ENCODE measurements at places on chromosomes 1 and 21.

- DNase-seq = no peak
Observed at GRCh38 chr1:6511561-6512244, 20.2 kb upstream of the PLEKHG5 start.

- DNase-seq = no peak
Observed at GRCh38 chr1:116380499-116381242, 7.6 kb downstream of the ATP1A1 start.

DNA sequence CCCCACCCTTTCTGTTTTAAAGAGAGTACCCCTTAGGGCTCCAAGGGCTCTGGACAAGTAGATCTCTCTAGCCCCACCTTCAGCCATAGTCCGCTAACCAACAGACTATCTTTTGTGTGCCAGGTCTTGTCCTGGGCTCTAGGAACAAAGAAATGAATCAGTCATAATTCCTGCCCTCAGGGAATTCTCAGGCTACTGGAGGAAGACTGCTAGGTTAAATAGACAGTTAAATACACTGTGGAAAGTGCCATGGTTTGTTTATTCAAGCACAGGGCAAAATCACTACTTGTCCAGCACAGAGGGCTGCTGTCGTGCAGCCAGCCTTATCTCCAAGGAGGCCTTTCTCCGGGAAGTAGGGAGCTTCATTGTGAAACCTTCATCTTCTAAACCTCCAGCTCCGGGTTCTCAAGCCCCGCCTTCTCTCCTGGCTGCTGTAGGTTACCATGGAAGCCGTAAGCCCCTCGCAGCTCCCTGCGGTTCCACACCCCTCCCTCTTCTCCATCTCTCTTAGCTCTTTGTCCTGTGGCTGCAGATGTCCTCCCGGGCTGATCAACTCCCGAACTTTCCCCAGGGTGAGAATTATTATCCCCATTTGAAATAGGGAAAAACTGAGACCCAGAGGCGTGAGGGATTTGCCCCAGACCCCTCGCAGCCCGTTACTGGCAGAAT, 29.8 kb downstream of the SHISAL2A start:
- peak; percentile 57 for DNase-seq

DNA sequence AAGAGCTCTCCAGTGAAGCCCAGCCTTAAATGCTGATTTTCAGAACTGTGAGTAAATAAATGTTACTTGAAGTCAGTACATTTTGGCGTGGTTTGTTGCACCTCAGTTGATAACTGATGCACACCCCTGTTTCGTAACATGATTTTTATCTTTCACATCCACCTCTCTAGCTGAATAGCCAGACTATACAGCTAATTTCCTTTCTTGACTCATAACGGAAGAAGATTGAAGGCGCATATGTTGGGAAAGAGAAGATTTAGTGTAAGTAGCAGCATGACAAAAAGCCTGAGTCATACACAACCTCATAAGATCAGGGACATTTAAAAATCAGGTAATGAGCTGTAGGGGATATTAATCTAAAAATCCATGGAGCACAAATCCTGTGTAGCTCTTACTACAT, 716.2 kb upstream of the ZP4 start:
- DNase-seq = no peak

DNA sequence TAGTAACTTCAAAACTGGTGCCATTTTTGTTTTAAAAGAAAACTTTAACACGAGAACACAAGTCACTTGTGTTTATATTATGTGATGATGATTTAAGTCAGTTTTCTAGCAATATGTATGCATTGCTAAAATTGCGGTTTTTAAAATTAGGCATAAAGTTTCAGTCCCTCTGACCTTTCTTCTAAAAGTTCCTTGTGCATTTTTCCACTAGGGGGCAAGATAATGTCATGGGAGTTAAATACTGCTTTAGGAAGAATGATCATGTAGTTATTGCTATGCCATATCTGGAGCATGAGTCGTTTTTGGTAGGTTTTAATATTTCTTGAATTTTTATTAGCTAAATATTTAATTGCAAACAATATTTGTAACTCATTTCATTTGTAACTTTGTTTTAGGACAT, 10.7 kb downstream of the CDC7 start:
- peak; percentile 35 for DNase-seq

DNA sequence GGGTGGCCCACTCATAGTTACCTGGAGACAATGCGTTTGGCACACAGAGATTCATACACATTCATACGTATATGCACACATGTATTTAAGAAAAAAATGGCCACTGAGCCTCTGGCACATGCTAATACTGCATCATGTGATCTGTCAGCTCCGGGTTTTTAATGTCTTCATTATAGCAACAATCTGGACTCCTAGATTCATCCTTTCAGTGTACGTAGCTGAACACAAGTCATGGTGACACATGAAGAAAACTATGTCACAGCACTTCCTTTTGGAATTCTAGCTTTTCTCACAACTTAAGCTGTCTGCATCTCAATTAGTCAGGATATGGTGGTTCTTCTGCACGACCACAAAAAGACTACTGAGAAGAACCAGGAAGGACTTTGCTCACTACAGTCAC, 24.7 kb downstream of the HSF2BP start:
- no peak for DNase-seq

GRCh38 chr1:34087986-34088385, 77.0 kb downstream of the CSMD2 start:
- no peak for DNase-seq

GRCh38 chr1:32474954-32475353, 10.1 kb downstream of the ZBTB8B start:
- no peak for DNase-seq

All from HepG2 (cell line).